ENCODE measurements at places on chromosomes 6 and 20. TPM values are rescaled to one million over a fixed set of nuclear protein-coding genes. Genes with fewer than 3 reads are reported as not detected.

PPP1R14C gene
- total RNA-seq: 19.2 TPM

ARMC12 gene
- 1.8 TPM for total RNA-seq

ACSS1 gene
- 22.2 TPM for total RNA-seq

PAQR8 gene
- total RNA-seq: 21.2 TPM

BPIFB1 gene
- total RNA-seq: 1.8 TPM

DNA sequence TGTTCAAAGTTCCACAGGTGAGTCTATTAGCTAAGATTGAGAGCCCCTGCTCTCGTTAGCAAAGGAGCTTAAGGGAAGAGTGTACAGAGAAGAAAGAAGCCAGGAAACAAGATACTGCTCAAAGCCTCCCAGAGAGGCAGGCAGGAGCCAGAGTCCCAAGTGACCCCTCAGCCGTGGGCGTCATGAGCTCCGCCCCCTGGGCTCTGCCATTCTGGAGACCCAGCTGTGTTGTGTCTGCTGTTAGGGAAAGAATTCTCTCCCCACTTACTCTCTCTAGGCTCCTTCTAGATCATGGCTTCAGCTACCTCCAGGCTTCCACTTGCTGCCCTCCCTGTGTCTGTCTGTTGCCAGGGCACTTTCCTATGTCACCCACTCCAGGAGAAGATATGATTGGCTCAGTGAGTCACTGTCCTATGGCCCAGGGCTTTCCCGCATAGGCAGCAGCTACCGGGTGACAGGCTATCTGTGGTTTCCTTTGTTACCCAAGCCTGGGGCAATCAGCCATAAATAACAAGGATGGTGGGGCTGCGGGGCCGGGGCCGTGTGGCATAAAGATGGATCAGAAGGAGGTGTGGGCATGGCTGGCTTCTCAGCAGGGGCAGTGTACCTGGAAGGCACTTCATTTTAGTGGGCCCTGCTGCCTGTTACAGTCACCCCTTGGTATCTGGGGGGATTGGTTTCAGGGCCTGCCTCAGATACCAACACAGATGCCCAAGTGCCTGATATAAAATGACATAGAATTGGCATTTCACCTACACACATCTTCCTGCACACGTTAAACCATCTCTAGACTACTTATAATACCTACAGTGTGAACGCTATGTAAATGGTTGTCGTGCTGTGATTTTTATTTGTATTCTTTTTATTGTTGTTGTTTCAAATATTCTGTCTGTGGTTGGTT is 118.9 kb downstream of the ARMC2 start:
- H3K4me3 ChIP-seq: no peak overlapping the region
- H3K4me1 ChIP-seq: peaks cover 18% of the 10 kb centered on the region
- peaks cover 3% of the 10 kb centered on the region for H3K36me3 ChIP-seq
- no peak for DNase-seq
- H3K27me3 ChIP-seq: no peaks in the 10 kb centered on the region

GRCh38 chr6:36800223-36801076 is 38.8 kb downstream of the CPNE5 start:
- H3K36me3 ChIP-seq: no peaks in the 10 kb centered on the region
- no peak overlapping the region for H3K27ac ChIP-seq
- no peak for DNase-seq
- no peak overlapping the region for H3K4me3 ChIP-seq

DNA sequence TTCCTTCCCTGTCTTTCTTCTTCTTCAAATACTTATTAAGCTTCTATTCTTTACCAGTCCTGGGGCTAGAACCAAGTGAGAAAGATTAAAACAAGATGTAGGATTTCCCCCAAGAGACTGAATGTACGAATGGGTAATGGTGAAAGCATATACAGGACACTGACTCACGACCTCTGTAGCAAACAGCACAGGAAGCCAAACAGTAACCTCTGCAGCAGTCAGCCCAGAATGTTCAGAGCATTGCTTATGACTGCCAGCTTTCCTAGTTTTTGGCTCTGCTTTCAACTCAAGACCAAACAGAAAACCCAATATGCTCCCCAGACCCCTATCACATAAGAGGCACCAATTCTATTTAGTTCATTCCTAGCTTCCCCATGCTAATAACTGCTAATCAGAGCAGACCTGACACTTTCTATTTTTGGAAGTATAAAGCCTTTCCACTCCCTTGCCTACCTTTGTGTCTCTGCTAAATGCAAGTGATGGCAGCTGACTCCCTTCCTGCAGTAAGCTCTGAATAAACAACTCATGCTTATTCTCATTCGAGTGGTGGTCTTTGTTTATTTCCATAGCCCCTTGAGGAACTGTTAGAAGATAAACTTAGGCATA is 690.6 kb downstream of the EPM2A start:
- H3K36me3 ChIP-seq: no peaks in the 10 kb centered on the region
- no peak overlapping the region for H3K27ac ChIP-seq
- peaks cover 21% of the 10 kb centered on the region for H3K27me3 ChIP-seq
- no peak overlapping the region for H3K4me3 ChIP-seq

GRCh38 chr6:390914-391558 is 516 bp upstream of the IRF4 start:
- H3K36me3 ChIP-seq: no peaks in the 10 kb centered on the region
- H3K27me3 ChIP-seq: peaks cover 94% of the 10 kb centered on the region
- H3K27ac ChIP-seq: no peak overlapping the region
- H3K4me3 ChIP-seq: peak overlapping the region; percentile 83
- no peak for DNase-seq

GRCh38 chr6:148530976-148531375 is 188.3 kb downstream of the SASH1 start:
- peaks cover 53% of the 10 kb centered on the region for H3K36me3 ChIP-seq
- no peak overlapping the region for H3K4me3 ChIP-seq
- no peaks in the 10 kb centered on the region for H3K27me3 ChIP-seq
- no peak overlapping the region for H3K27ac ChIP-seq
- no peak for DNase-seq
- H3K4me1 ChIP-seq: no peaks in the 10 kb centered on the region

- H3K27me3 ChIP-seq: peaks cover 3% of the 10 kb centered on the region
- no peaks in the 10 kb centered on the region for H3K4me1 ChIP-seq
- peak within 1 kb of the TSS; percentile 83 for H3K4me3 ChIP-seq
- H3K27ac ChIP-seq: peak within 1 kb of the TSS; percentile 84
- peak; percentile 75 for DNase-seq
- peaks cover 4% of the 10 kb centered on the region for H3K36me3 ChIP-seq
Measured at GRCh38 chr6:83430611-83431544, at the start of gene ME1. Gene ME1, minus strand, starts transcription at chr6:83431051. Its CDS starts 97 bp downstream, at chr6:83430954.

GRCh38 chr6:46184114-46184513 is 13.3 kb upstream of the ENPP5 start:
- H3K27me3 ChIP-seq: peaks cover 27% of the 10 kb centered on the region
- H3K27ac ChIP-seq: no peak overlapping the region
- no peak overlapping the region for H3K4me3 ChIP-seq
- H3K36me3 ChIP-seq: no peaks in the 10 kb centered on the region

GRCh38 chr6:916131-916530 is 223.2 kb upstream of the EXOC2 start:
- no peak overlapping the region for H3K4me3 ChIP-seq
- DNase-seq: no peak
- H3K27me3 ChIP-seq: peaks cover 13% of the 10 kb centered on the region
- peaks cover 4% of the 10 kb centered on the region for H3K4me1 ChIP-seq
- H3K27ac ChIP-seq: no peak overlapping the region
- H3K36me3 ChIP-seq: no peaks in the 10 kb centered on the region

DNA sequence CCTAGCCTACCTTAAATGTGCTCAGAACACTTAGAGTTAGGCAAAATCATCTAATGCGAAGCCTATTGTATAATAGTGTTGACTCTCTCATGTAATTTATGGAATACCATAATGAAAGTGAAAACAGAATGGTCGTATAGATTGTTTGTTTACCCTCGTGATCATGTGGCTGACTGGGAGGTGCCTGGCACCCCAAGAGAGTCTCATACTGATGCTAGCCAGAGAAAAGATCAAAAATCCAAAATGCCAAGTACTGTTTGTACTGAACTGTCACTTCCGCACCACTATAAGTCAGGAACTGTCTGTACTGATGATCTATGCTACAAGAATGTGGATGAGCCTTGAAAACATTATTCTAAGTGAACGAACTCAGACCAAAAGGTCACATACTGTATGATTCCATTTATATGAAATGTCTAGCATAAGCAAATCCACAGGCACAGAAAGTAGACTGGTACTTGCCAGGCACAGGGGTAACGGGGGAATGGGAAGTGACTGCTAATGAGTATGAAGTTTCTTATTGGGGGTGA is 22.4 kb downstream of the ZMYND8 start:
- no peak for DNase-seq
- peak overlapping the region; percentile 86 for H3K27ac ChIP-seq
- H3K27me3 ChIP-seq: no peaks in the 10 kb centered on the region
- peak overlapping the region; percentile 57 for H3K4me3 ChIP-seq

GRCh38 chr6:132007474-132008190 is 56.5 kb upstream of the CCN2 start:
- H3K36me3 ChIP-seq: peaks cover 3% of the 10 kb centered on the region
- no peaks in the 10 kb centered on the region for H3K4me1 ChIP-seq
- H3K27ac ChIP-seq: no peak overlapping the region

DNA sequence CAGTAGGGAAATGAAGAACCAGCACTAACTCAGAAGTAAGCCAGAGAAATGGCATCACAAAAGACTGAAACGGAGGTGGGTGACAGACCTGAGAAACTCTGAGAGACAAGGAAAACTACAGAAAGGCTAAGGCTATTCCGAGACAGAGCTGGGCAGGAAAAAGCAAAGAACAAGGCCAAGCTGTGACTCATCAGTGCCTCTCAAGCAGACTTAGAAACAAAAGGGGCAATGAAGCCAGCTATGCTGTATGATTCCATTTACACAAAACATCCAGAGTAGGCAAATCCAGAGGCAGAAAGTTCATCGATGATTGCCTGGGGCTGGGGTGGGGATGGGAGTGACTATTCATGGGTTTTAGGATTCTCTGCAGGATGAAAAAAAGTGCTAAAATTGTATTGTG is 50.0 kb downstream of the SLC23A2 start:
- H3K27ac ChIP-seq: no peak overlapping the region
- H3K36me3 ChIP-seq: peaks cover 5% of the 10 kb centered on the region
- peaks cover 23% of the 10 kb centered on the region for H3K4me1 ChIP-seq
- H3K4me3 ChIP-seq: no peak overlapping the region
- no peak for DNase-seq

GRCh38 chr6:122363769-122364483 is 35.5 kb upstream of the HSF2 start:
- no peaks in the 10 kb centered on the region for H3K4me1 ChIP-seq
- no peaks in the 10 kb centered on the region for H3K36me3 ChIP-seq
- no peak overlapping the region for H3K4me3 ChIP-seq
- H3K27me3 ChIP-seq: no peaks in the 10 kb centered on the region

GRCh38 chr20:20201124-20201523 is 148.8 kb downstream of the CFAP61 start:
- H3K27me3 ChIP-seq: peaks cover 48% of the 10 kb centered on the region
- no peak overlapping the region for H3K27ac ChIP-seq
- H3K4me1 ChIP-seq: peaks cover 28% of the 10 kb centered on the region
- no peak for DNase-seq

Measured in type B pancreatic cell (in vitro differentiated cells).